ENCODE measurements at places on chromosomes 7 and 10.

DNA sequence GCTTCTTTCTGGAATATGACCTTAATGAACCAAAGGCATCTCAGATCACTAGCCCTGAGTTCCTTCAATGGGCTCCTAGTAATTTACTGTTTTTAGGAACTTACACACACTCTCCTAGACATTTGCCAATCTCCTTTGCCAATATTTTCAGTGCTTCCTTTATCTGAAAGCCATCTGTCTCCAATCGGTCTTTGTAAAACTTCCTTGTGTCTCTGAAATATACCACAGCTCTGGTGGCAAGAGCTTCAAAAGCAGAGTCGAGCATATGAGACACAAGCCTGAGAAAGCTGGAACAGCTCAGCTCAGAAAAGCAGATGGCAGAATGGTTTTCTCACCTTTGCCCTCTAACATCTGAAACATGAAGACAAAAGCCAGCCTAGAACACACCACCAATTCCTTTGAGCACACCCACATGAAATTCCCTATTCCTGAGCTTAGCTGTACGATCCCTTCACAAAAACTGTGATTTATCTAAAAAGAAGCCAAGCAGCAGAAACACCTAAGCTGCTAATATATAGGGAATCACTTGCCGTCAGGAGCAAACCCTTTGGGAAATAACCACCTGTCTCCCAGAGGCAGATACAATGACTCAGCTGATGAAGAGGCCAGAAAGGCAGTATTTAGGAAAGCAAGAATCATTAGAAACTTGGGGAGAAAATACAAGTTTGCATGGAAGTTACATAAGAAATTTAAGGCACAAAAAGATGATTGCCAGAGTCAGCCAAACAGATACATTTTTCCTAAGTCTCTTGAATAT, 70.2 kb upstream of the ANK3 start:
- no peak for DNase-seq

DNA sequence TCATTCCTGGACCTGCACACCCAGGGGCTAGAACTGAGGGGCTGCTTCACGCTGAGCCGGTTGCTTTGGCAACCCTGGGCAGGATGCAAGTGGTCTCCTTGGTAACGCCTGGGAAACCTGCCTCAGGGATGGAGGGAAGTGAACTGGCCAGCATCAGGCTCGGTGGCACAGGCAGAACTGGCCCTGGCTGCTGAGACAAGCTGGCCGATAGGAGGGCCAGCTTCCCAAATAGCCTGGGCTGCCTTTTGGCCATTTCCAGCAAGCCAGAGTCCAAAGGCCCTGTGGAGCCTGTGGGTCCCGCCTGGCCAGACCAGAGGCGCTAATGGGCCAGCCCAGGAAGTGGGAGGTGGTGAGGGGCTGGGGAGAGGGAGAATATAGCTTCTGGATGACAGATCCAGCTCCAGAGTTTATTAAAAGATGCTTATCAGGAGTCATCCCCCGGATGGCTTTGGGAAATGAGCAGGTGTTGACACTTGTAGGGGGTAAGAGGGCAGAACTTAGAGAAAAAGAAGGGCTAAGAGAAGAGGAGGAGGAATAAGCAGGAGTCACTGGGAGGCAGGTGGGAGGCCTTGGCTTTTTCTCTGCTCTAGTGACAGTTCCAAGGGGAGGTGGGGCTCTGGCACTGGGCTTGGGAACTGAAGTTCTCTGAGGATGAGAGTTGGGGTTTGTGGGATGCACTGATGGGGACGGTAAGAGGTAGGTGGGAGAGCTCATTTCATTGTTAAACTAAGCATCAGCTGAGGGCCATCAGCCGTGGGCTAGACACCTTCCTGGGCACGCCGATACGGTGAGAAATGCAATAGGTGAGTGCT, 9.6 kb downstream of the NEURL1 start:
- no peak for DNase-seq

DNA sequence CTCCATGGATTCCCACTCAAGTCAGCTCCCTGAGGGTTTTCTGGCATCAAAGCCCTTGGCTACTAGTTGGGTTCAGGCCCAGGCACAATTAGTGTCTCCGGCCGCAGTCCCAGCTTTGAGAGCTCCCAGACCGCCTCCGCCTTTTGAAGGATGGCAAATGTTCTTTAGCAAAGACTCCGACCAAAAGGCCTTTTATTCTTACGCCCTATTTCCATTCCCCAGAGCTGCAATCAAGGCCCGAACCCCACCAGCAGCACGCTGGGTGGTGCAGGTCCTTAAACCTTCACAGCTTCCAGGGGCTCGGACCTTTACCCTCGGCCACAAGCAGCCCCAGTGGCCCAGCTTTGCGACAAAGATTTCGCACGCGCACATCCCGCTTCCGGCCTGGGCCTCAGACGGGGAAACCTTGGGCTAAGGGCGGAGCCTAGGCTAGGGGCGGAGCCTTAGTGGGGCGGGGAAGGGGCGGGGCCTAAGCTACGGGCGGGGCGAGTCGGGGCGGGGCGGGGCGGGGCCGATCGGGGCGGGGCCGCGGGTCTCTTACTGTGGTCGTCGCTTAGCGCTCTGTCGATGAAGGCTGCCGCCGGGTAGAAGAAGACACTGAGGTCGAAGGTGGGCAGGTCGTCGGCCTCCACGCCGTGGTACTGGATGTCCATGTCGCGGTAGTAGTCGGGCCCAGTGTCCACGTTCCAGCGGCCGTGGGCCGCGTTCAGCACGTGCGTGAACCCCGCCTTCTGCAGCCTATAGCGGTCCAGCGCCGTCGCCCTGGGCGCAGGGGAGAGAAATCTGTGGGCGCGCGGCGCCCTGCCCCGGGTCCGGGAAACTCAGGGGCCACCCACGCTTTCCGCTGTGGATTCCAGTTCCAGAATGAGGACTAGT, 68.0 kb upstream of the SAMD8 start:
- peak; percentile 14 for DNase-seq

- no peak for DNase-seq
These were observed 4.2 kb downstream of the FEZF1 start for GRCh38 chr7:122300211-122300932.

GRCh38 chr10:12777840-12778585, 223.5 kb downstream of the CCDC3 start:
- no peak for DNase-seq

DNA sequence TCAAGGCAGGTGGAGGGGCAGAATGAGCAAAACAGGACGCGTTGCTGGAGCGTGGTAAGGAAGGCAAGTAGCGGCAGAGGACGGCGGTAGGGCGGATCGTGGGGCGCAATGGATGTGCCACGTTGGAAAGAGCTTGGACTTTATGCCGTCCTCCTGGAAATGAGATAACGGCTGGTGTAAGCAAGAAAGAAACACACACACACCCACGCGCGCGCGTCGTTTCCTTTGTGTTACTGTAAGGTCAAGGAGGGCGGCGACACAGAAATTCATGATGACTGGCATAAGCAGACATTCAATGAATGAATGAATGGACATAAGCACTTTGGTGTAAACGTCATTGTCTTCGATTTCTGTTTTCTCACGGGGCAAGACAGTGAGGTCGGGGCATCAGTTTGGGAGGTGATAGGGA, 683 bp upstream of the ENTPD7 start:
- peak; percentile 6 for DNase-seq

- DNase-seq: no peak
These were observed 60.9 kb downstream of the SEM1 start for GRCh38 chr7:96648784-96649183.

DNA sequence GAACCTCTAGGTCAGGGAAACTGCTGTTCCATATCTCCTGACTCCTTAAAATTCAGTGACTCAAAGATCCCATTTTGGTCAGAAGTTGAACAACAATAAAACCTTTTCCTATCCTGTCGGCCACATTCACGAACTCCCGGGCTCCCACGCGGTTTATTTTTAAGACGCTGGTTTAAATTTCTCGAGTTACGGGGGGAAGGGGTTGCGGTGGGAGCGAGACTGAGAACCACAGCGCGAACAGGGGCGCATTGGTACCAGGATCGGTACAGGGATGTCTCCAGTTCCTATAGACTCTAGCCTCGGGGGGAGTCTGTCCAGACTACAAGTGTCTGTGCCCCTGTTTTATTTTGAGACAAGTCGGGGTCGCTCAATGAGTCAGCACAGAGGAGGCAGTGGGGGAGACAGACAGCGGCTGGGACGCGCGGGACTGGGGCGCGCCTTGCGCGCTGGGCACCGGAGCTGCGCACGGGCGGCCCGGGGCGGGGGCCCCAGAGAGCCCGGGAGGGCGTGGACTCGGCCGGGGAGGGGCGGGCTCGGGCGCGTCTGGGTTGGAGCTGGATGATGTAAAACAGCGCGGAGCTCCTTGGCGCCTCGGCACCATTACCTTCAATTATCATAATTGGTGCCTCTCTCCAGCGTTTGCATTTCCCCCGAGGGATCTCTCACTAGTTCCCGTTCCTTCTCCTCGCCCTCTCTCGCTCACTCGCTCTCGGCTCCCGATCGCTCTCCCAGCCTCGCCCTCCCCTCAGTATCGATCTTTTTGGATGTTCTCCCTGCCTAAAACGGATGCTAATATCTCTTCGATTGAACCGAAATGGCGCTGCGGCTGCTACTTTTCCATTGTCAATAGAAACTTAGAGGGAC, 8.7 kb upstream of the BAMBI start:
- DNase-seq: peak; percentile 5

GRCh38 chr10:36117231-36117630, 475.1 kb upstream of the FZD8 start:
- no peak for DNase-seq

- DNase-seq: no peak
These were observed 672.5 kb upstream of the ANKRD30A start for GRCh38 chr10:36452851-36453250.

GRCh38 chr10:97584798-97585438, 729 bp downstream of the HOGA1 start:
- no peak for DNase-seq

DNA sequence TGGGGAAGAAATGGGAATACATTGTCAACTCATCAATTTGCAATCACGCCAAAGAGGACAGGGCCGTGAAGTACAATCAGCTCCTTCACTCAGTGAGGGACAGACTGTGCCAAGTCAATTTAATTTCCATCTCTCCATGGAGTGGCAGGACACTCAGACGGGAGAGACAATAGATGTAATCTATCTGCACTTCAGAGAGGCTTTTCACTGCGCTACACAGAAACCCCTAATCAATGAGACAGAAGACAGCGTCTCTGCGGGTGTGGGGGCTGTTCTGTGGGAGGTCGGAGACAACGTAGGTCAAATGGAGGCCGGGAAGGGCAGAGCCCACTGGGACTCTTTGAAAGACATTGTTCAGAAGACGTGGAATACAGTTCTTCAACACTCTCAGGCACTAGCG, 541.0 kb upstream of the ADARB2 start:
- no peak for DNase-seq

- no peak for DNase-seq
These were observed 15.3 kb downstream of the TPK1 start for GRCh38 chr7:144820552-144820951.

- no peak for DNase-seq
These were observed 297.5 kb upstream of the ZMIZ1 start for GRCh38 chr10:78771260-78771659.

DNA sequence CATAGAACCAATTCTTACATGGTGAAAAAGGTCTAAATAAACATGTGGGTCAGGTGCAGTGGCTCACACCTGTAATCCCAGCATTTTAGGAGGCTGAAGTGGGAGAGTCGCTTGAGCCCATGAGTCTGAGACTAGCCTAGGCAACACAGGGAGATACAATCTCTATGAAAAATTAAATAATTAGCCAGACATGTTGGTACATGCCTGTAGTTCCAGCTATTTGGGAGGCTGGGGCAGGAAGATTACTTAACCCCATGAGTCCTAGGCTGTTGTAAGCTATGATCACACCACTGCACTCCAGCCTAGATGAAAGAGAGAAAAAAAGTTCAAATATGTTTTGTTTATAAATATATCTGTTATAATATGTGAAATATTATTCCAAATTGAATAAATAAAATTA, 643.6 kb downstream of the IPMK start:
- no peak for DNase-seq

- DNase-seq: no peak
These were observed at the start of gene CYP2W1 for GRCh38 chr7:983004-983615. Gene CYP2W1 (plus strand): TSS chr7:983181. CDS start chr7:983212, 31 bp downstream.

GRCh38 chr10:121375172-121375571, 223.1 kb downstream of the FGFR2 start:
- DNase-seq: no peak

GRCh38 chr7:64934478-64934877, 31.4 kb downstream of the ZNF273 start:
- no peak for DNase-seq

DNA sequence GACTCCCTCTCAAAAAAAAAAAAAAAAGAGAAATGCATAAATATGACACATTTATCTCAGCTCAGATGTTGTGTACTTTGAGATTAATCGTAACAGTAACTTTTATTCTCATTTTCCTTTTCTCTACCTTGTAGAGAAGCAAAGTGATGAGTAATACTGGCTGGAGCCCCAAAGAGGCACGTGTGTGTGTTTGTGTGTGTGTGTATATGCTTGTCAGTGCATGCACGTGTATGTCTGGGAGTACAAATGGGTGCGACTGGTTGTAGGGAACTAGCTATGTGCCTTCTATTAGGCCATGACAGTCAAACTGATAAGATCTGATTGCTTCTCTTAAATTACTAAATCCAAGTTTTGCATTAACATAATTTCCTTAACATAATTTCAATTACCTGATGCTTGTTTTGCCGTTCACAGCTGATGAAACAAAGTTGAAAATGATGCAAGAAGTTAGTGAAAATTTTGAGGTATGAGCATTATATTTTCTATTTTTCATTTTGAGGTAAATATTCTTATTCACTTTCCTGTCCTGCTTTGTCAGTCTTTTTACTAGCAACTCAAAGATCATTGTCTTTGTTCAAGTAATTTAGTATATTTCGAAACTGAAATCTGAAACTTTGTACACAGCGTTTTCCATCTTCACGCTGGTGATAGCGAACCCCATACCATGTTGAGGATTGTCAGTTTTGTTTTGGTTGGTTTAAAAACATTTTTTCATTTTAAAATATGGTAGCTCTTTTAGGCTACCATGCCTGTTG, 3.4 kb downstream of the TRRAP start:
- DNase-seq: no peak

DNA sequence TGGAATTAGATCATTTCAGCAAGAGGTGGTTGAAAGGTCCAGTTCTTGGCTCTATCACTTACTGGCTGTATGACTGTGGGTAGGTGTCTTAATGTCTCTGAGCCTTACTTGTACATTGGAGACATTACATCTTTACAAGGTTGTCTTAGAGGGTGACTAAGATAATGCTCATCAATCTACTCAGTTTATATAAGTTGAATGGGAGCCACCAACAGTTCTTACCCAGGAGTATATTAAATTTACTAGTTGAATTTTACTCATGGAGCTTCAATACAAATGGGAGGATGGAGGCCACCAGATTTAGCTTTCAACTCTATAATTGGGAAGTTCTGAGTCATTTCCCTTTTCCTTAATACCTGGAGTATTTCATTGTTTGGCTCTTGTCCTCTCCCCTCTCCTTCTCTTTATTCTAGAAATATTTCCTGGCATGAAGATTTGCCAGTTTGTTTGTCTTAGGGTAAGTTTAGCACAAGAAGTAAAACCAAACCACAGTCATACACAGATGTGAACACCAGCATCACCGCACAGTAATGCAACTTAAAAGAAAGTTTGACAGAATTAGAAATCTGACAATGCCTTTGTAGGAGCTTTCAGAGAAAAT, 222.8 kb downstream of the LRMDA start:
- no peak for DNase-seq

- no peak for DNase-seq
These were observed 22.2 kb downstream of the TYW1B start for GRCh38 chr7:72805526-72806494.
